ENCODE measurements at places on chromosomes 11 and 22.

DNA sequence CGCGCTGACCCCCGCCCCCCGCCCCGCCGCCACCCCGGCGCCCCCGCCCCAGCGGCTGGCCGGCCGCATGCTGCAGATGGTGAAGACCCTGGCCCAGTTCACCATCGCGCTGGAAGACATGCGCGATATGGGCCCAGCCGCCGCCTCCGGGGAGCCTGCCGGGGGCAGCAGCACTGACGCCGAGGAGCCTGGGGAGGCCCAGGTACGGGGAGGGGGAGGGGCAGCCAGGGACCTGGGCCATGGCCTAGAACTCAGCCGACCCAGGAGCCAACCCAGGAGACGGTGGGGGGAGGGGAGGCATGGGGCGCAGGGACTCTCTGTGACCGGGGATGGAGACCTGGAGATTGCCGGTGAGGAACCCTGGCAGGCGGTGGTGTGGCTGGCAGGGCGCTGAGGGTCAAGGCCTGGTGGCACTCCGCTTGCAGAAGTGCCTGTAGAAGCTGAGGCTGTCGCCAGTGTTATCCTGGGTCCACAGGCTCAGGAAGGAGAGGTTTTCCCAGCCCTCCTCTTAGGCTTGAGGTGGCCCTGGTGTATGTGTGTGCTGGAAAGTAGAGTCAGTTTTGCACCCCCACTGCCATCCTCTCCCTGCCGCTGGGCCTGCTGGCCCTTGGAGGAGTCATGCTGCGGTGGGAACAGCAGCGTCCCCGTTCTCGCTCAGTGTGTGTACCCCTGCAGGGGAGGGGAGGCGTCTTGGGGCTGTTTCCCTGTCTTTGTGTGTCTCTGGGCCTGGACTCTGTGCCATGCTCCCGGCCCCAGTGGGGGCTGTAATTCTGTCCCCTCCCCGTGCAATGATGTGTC, 32.9 kb upstream of the RELT start:
- DNase-seq: no peak

DNA sequence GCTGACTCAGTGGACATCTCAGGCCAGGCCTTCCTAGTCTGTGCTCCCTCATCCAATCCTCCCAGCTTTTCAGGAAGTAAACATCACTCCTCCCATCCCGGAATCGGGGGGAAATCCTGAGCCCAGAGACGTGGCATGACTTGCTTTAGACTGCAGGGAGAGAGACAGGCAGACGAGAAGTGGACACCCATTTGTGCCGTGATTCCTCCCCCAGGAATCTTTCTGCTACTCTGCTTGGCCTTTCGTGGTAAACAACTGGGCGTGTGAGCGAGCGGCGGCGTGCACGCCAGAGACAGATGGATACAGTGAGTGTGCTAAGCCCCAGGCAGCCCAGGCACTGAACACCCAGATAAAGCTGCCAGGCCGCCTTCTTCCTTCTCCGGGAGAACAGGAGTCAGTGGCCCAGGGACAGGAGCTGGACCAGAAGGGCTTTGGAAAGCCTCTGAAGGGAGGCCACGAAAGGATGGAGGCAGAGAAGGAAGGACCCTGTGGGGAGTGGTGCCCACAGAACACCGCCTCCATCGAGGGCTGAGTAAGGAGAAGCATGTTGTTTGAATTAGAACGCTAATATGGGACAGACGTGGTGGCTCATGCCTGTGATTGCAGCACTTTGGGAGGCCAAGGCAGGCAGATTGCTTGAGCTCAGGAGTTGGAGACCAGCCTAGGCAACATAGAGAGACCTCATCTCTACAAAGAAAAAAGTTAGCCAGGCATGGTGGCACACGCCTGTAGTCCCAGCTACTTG, 53.0 kb upstream of the PRR5 start:
- peak; percentile 98 for DNase-seq

DNA sequence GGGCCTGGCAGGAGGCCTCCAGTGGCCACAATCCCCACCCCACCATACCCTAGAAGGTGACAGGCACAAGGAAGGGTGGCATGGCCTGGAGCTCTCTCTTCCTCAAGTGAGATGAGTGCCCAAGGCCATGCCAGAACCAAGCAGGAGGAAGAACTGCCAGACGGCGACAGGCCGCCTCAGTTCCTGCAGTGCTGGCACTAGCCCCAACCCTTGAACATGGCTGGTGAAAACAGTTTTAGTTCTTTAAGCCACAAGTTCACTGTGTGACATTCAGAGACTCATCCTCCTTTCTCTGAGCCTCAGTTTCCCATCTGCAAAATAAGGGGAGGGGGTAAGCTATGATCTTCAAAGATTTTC, 9.8 kb downstream of the CHRDL2 start:
- DNase-seq: no peak

GRCh38 chr11:134533511-134533910, 121.5 kb upstream of the B3GAT1 start:
- DNase-seq: no peak

- DNase-seq: no peak
Measured at GRCh38 chr22:39254789-39255298, 10.1 kb upstream of the PDGFB start.

GRCh38 chr22:49209452-49210195, 618.0 kb downstream of the BRD1 start:
- DNase-seq: no peak

DNA sequence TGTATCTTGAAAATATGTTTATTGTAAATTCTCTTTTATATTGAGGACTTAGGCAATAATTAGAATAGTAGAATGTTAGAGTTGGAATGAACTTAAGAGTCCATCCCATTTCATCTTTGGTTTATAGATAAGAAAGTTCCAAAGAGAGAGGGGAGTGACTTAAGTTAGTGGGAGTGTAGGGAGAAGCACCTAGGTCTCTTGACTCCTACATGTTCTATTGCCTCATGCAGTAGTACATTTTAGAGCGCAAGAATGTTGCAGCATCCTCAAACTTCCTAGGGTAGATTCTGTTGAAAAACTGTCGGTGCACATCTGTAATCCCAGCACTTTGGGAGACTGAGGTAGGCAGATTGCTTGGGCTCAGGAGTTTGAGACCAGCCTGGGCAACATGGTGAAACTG, 8.7 kb downstream of the RRM1 start:
- no peak for DNase-seq

DNA sequence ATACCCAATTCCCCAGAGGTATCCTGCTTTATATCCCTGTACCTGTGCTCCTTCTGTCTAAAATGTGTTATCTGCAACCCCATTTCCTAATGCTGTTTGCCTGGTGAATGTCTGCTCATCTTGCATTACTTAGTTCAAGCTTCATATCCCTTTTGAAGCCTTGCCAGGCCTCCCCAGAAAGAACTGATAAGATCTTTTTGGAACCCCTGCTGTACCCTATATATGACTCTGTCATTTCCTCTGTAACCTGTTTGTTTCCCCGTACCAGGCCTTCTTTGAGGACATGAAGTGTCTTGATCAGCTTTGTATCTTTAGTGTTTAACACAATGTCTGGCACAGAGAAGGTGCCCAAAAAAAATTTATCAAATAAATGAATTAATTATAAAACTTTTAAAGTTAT, 77.6 kb downstream of the LIF start:
- no peak for DNase-seq

- no peak for DNase-seq
Measured at GRCh38 chr22:35459423-35459894, 59.5 kb downstream of the MCM5 start.

GRCh38 chr11:130428316-130429119, at the start of gene ADAMTS8:
ADAMTS8 (minus strand) TSS chr11:130428609; CDS start chr11:130428286, 323 bp downstream.
- no peak for DNase-seq

DNA sequence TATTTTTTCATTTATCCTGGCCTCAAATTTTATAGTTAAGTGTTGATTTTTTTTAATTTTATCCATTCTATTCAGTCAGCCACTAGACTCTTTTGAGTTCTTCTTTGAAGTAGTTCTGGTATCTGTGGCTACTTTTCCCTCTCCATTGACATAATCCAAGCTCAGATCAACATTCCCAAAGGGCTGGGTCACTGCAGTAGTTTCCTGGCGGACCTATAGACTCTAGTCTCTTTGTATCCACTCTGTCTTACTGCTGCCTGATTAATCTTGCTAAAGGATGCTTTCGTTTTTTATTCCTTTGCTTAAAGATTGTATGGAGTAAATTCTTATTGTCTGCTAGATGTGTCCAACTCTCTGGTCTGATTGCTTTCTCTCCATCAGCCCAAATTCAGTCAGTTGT, 87.6 kb downstream of the UVRAG start:
- DNase-seq: no peak

GRCh38 chr11:114813189-114813718, 134.9 kb downstream of the NXPE2 start:
- no peak for DNase-seq

DNA sequence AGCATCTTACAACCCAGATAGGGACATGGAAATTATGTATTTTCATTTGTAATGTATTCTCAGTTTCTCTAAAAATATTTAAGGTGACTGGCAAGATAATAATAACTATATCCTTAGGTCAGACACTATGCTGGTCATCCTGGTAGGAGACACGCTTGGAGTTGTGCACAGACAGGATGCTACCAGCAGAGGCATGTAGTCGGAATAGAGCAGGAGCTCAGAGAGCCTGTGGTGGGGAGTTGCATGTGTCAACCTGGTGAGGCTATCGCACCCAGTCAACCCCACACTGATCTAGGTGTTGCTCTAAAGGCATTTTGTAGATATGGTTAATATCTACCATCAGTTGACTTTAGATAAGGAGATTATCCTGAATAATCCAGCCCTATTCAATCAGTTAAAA, 318.5 kb downstream of the MIAT start:
- DNase-seq: no peak

- no peak for DNase-seq
Measured at GRCh38 chr11:69819541-69820070, 390 bp upstream of the FGF3 start.

GRCh38 chr11:46901156-46901555, 17.2 kb downstream of the LRP4 start:
- DNase-seq: no peak

DNA sequence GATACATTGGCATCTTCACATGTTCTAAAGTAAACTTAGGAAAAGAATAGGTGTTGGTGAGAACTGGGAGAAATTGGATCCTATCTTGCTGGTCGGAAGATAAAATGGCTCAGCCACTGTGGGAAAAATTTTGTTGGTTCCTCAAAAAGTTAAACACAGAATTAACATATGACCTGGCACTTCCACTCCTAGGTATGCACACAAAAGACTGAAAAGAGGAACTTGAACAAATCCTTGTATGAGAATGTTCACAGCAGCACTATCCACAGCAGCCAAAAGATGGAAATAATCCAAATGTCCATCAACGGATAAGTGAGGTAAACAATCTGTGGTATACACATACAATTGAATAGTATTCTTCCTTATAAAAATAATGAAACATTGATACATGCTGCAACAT, 4.8 kb upstream of the TPH1 start:
- no peak for DNase-seq

- DNase-seq: no peak
Measured at GRCh38 chr11:9153651-9154050, 62.3 kb upstream of the SCUBE2 start.

GRCh38 chr11:91966368-91966767, 258.2 kb upstream of the FAT3 start:
- no peak for DNase-seq

DNA sequence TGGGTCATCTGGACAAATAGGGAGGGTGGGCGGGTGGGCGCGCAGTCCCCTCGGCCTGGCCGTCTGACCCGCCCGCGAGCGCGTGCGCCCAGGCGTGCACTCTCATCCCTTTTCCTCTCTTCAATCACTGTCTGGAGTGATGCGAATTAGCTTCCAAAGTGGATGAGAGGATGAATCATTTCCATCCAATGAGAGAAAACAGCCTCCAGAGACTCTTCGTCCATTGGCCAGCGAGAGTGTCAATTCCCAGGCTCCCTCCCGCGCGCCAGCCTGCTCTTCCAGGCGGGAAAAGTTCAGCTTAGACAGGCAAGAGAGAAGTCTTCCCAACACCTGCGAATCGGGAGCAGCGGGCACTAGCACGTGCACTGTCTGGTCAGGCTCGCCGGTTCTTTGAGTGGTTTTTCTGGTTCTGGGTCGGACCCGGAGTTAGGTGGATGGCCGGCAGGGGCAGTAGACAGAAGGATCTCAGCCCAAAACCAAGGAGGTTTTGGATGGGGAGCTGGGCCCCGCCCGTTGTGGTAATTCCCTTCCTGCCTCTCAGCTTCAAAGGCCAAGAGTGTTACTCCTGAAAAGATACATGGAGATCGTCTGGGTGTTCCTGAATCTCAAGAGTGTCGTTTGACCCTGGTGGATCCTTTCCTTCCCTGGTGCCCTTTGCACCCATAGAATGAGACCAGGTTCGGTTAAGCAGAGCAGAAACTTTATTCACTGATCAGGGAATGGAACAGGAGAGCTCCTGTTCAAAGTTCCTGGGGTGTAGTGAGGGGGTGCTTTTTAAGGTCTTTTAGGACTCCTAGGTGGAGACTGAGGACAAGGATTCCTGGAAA, 33.4 kb upstream of the GLYATL1 start:
- peak; percentile 71 for DNase-seq

DNA sequence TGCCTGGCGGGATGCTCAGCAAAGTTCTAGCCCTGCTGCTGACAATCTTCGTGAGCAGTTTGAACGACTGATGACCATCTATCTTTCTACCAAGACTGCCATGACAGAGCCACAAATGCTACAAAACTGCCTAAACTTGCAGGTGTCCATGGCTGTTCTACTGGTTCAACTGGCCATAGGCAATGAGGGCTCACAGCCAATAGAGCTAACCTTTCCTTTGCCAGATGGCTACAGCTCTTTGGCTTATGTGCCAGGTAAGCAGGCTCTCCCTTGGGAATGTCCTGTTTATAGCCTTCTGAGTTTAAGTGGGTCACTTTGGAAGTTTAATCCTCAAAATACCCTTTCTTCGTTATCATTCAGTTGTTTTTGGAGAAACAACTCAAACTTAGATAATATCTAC, 20.1 kb downstream of the UBE4A start:
- DNase-seq: no peak

GRCh38 chr11:75103380-75104026, 6.8 kb upstream of the OR2AT4 start:
- DNase-seq: no peak

DNA sequence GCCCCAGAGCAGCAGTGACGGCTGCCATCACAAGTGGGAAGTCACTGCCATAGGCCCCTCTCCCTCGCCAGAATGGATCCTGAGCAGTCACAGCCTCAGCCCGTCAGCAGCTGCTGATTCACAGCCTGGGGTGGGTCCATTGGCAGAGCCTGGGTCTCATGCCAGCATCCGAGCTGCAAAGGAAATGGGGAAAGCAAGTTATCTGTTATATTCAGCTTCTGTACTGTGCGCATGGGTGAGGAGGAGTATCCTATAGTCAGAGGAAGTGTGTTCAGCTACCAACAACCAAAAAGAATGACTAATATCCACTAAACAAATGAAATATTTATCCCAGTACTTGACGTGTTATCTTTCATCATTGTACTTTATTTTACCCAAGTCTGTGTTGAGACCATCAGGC, 119.7 kb downstream of the RCN1 start:
- DNase-seq: no peak
